SJSA1 (cell line): ENCODE measurements at places on chromosomes 1 and 21. TPM values are rescaled to one million over a fixed set of nuclear protein-coding genes. Genes with fewer than 3 reads are reported as not detected.

The ARHGAP29 gene
- 20.5 and 20.6 TPM in 2 replicates for total RNA-seq

The PTCH2 gene
- total RNA-seq = 1.0 and 1.5 TPM in 2 replicates

The KRTAP8-1 gene
- not detected in 2 replicates for total RNA-seq

The STUM gene
- 0.03 TPM in 1 of 2 replicates, not detected in the other for total RNA-seq

The MANEAL gene
- 0.95 TPM in 1 of 2 replicates, not detected in the other for total RNA-seq

The OVAAL gene
- total RNA-seq = not detected in 2 replicates

The HORMAD1 gene
- total RNA-seq = not detected in 2 replicates

The SLC1A7 gene
- total RNA-seq = 4.5 and 12.1 TPM in 2 replicates

The C1orf141 gene
- not detected in 2 replicates for total RNA-seq

The PLA2G2C gene
- total RNA-seq = not detected in 2 replicates

The MATN1 gene
- total RNA-seq = 0.26 TPM in 1 of 2 replicates, not detected in the other

The SLC9C2 gene
- not detected in 2 replicates for total RNA-seq

The BGLAP gene
- not detected in 2 replicates for total RNA-seq

The OTUD3 gene
- total RNA-seq = 6.8 and 10.1 TPM in 2 replicates

The KMO gene
- 0.08 TPM in 1 of 2 replicates, not detected in the other for total RNA-seq

The MTF2 gene
- total RNA-seq = 45.0 and 45.8 TPM in 2 replicates

The CNIH4 gene
- total RNA-seq = 35.9 and 71.9 TPM in 2 replicates

The CCDC27 gene
- total RNA-seq = not detected in 2 replicates

The CFAP141 gene
- total RNA-seq = not detected in 2 replicates

The SLC44A5 gene
- total RNA-seq = 0.05 TPM in 1 of 2 replicates, not detected in the other

The RHEX gene
- not detected in 2 replicates for total RNA-seq

The IGSF3 gene
- total RNA-seq = 3.5 and 5.8 TPM in 2 replicates
